ENCODE measurements at places on chromosomes 12 and 14. TPM values are rescaled to one million over a fixed set of nuclear protein-coding genes. Genes with fewer than 3 reads are reported as not detected.

Gene CLEC2B
- total RNA-seq, result 9.4 TPM

Gene FOXA1
- total RNA-seq, result 7.5 TPM

Gene IL26
- not detected for total RNA-seq

Gene CCDC177
- 0.09 TPM for total RNA-seq

Gene KRT84
- total RNA-seq, result not detected

Gene TMCC3
- total RNA-seq, result 0.49 TPM

Gene C12orf56
- total RNA-seq, result not detected

Gene GALNT8
- total RNA-seq, result not detected

Gene SYT1
- total RNA-seq, result 80.9 TPM

Gene LRRK2
- 3.4 TPM for total RNA-seq

Gene B4GALNT3
- total RNA-seq, result 20.2 TPM

Gene SLC6A12
- total RNA-seq, result not detected

Gene KLRD1
- total RNA-seq, result 0.31 TPM

Gene CCDC197
- not detected for total RNA-seq

Gene TSPAN19
- not detected for total RNA-seq

Gene ZDHHC17
- total RNA-seq, result 41.5 TPM

Gene PPFIA2
- 1.5 TPM for total RNA-seq

Gene ESRRB
- 0.47 TPM for total RNA-seq

Gene IL31
- not detected for total RNA-seq

Gene INF2
- total RNA-seq, result 70.9 TPM

Gene RNASE7
- total RNA-seq, result not detected

Gene PIK3C2G
- not detected for total RNA-seq

Gene SPX
- total RNA-seq, result 0.28 TPM

Gene SLC17A8
- total RNA-seq, result not detected

Gene MYF5
- not detected for total RNA-seq

Gene OTX2
- total RNA-seq, result 147 TPM

Gene OR6C2
- total RNA-seq, result not detected

Gene BDKRB1
- not detected for total RNA-seq

Gene KLHL33
- total RNA-seq, result 0.04 TPM

Gene EML5
- total RNA-seq, result 0.63 TPM

Gene B4GALNT1
- total RNA-seq, result 34.5 TPM

Gene WNT5B
- total RNA-seq, result 0.34 TPM

Gene VRTN
- not detected for total RNA-seq

Gene CPM
- total RNA-seq, result 0.81 TPM

Gene EIF2S3B
- total RNA-seq, result 5.1 TPM

Gene LEMD3
- total RNA-seq, result 28.4 TPM

Gene CD4
- not detected for total RNA-seq

Gene PIWIL1
- total RNA-seq, result not detected

Gene NPAS3
- 15.6 TPM for total RNA-seq

Gene MGAT4C
- 10.3 TPM for total RNA-seq

Gene CCDC198
- total RNA-seq, result not detected

Gene RND1
- 2.0 TPM for total RNA-seq

Gene SERPINA12
- total RNA-seq, result not detected

Gene KRT72
- not detected for total RNA-seq

Gene KRT79
- total RNA-seq, result not detected

Gene TAS2R43
- total RNA-seq, result 2.3 TPM

Gene LPAR5
- total RNA-seq, result 0.17 TPM

Gene FOXG1
- total RNA-seq, result 0.09 TPM

Gene ALKBH1
- 22.3 TPM for total RNA-seq

Gene IRF9
- 25.1 TPM for total RNA-seq

Gene RAB3IP
- 41.8 TPM for total RNA-seq

Gene CBLN3
- total RNA-seq, result 0.80 TPM

Gene RBP5
- not detected for total RNA-seq

Gene DHRS2
- total RNA-seq, result 1.2 TPM

Gene UNG
- 53.2 TPM for total RNA-seq

Gene LRFN5
- total RNA-seq, result 43.0 TPM

Gene SERPINA1
- not detected for total RNA-seq

Gene SRGAP1
- total RNA-seq, result 9.7 TPM

Gene RHOJ
- 30.2 TPM for total RNA-seq
